GM23338 (cell line): ENCODE measurements at places on chromosomes 11 and 22.

GRCh38 chr11:69352715-69353319, 58.9 kb downstream of the MYEOV start:
- DNase-seq, result no peak

GRCh38 chr11:33652930-33653329, 47.7 kb downstream of the C11orf91 start:
- no peak for DNase-seq

DNA sequence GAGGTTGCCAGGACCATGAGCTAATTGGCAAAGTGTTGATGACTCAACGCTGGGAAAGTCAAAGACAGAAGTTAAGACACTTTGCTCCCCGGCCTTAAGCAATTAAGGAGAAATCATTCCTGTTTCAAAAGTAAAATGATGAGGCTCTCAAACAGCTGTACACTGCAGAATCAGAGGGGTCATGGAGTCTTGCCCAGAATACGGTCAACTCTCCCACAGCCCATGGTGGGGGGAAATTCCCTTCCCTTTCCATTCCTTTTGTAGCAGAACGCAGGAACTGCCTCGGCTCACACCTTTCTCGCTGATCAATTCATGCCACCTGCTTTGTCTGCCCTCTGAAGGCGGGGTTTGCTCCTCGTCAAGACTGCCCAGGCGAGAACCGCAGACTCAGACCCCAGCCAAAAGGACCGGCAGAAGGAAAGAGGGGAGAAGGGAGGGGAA, 52.8 kb downstream of the MN1 start:
- DNase-seq, result peak; percentile 74

- no peak for DNase-seq
Observed at GRCh38 chr11:128764424-128765095, 70.7 kb downstream of the FLI1 start.

DNA sequence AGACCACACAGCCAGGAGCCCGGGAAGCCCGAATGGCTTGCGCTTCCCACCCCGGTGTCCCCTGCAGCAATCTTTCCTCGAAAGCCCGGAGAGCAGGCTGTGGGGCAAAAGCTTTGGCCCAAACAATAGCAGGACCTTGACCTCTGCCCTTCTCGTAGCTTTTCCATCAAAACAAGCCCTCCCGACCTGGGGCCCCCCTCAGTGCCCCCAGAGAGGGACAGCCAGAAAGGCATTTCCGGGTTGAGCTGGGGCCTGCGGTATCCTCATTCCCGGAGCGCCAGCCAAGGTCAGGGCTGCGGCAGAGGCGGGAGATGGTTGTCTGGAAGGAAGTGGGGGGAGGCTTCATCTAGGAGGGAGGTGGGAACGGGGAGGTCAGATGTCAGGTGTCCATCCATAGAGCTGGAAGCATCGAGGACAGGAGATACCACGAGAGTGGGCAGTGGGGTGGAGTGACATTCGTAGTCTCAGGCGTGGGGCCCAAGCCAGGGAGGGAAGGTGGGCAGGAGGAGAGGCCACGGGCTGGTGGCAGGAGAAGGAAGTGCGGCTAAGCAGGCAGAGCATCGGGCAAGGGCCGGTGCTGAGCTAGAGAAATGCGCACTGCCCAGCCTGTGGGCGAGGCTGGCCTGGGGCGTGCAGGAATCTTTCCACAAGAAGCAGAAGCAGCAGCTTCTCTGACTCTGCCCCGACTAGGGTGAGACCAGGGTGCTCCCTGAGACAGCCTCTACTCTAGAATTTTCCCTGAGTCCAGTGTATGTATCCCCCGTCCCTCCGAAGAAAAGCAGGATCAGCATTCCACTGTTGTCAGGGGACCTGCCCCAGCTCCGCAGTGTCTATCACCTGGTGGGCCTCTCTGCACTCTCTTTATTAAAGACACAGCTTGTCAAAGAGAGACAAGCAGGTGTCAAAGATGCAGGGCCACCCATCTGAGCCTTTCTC, 14.3 kb downstream of the PDGFB start:
- DNase-seq, result peak; percentile 86

DNA sequence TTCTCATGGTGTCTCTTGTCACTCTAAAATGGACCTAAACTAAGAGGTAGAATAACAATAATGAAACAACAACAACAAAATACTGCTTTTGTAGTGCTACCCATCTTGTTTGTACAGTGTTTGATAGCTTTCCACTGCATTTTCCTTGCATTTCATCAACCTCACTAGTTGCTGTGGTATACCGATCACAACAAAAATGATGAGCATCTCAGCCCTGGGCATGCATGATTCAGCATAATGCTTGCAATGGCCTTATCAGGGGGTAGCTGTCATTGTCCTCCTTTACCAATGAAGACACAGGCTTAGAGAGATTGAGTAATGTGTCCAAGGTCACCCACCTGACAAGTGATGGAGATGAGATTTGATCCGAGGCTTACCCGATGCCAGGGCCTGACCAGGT, 682.5 kb downstream of the NTM start:
- DNase-seq, result no peak

DNA sequence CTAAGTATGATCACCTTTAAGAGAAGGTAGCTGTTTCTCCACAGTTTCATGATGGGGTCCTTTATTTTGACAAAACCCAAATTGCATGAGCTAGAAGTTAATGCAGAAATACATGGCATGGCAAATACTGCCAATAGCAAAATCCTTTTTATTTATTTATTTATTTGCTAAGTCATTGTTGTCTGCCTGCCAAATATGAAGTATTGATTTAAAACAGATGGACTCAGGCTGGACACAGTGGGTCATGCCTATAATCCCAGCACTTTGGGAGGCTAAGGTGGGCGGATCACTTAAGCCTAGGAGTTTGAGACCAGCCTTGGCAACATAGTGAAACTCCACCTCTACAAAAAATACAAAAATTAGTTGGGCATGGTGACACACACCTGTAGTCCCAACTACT, 52.4 kb downstream of the LARGE2 start:
- DNase-seq, result no peak

DNA sequence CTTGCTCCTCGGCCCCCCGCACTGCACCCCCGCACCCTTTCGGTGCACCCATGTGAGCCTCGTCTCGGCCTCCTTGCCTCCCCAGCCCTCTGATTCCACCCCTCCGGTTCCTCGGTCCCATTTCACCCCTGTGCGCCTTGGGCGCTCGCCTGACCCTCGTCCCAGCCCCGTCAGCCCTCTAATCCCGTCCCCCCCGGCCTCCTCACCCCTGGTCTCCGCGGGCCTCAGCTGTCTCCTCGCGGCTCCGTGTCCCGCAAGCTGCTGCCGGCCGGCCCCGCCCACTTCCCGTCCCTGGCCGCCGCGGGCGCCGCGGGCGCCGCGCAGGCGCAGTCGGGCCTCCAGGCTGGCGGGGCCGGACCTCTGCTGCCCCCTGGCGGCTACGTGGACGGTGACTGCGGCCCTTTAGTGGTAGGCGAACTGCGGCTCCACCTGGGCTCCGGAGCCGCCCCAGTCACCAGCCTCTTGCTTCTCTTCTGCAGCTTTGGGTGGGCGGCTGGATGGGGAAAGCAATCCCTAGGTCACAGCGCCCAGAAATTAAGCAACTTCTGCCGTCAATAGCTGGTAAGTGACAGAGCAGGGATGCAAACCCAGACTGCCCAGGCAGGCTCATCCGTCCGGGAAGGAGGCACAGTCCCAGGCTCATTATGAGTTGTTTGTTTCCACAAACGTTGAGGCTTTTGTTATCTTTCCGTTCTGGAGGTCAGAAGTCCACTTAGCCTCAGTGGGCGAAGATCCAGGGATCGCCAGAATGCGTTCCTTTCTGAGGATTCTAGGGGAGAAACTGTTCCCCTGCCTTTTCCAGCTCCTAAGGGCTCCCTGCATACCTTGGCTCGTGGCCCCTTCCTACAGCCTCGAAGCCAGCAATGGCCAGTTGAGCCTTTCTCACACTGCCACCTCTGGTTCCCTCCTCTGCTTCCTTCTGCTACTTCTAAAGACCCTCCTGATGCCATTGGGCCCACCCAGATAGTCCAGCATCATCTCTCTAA, at the start of gene PPM1F:
Gene PPM1F, minus strand, starts transcription at position 263 of the 986 bp plus-strand sequence. CDS start 6,800 bp downstream, outside the sequence.
- DNase-seq, result peak; percentile 85

- no peak for DNase-seq
Observed at GRCh38 chr11:11381471-11382105, 28.5 kb upstream of the CSNK2A3 start.
